Jurkat, Clone E6-1 (cell line): ENCODE measurements at places on chromosomes 1 and 21.
A peak's percentile ranks its signal among the peaks of the same experiment; 100 is the strongest.

DNA sequence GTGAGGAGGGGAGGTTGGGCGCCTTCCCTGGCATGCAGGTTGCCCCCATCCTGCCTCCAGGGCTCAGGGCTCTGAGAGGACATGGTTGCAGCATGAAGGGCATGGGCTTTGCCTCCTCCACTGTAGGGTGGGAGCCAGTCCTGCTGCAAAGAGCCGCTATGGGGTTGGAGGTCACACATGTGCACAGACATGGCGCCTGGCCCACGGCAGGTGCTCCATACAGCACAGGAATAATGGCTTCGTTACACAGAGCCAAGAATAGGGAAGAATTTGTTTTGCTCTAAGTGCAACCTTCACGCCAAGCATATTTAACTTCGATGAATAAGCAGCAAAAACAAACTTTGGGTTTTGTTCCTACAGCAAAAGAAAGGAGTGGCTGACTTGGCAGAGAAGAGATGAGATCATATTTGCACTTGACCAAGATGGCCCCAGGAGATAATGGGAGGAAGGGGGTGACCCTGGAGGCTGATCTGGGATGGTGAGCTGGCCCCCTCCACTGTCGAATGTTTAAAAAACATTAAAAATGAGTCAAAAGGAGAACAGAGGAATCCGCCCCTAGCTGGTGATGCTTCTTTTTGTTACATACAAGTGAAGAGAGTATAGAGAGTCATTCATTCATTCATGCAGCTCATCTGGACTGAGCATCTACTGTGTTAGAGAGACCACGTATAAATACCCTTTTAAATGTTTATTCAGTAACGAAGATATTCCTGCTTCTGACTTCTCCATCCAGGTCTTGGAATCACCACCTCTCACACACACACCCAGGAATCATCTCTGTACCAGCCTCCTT lies 12.4 kb upstream of the C2CD2 start:
- no peak for DNase-seq

DNA sequence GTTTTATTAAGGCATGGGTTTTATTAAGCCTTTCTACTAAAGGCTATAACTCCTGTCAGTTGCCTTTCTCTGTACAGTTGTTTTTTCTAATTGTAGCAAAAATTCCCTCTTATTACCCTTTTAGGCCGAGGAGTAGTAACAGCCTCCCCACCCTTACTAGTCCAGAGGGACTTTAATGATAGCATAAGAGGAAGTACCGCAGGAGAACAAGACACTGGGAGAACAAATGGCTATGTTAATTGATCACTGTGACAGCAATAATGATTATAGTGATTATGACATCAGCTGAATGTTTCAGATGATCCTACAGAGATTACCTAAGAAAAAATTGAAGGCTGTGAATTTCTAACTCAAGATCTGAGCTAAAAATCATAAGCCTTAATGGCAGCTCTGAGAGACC lies 383.0 kb upstream of the PTBP2 start:
- DNase-seq = no peak

DNA sequence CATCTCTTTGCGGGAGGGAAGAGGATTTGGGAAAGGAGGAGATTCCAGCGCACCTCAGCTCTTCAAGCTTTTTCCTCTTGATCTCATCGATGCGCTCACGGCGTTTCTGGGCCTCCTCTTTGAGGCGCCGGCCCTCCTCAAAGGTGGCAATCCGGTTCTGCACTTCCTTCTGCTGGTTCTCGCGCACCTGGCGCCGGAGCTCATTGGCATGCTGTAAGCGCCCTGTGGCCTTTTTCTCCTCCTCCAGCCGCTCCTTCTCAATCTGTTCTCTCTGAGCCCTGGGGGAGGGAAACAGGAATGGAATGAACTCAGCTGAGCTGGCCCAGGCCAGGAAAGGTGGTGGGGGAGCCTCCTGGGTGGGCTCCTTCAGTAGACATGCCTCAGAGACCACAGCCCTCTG lies 10.4 kb upstream of the VSIG8 start:
- DNase-seq = no peak

GRCh38 chr1:243475966-243476365 lies 220.1 kb downstream of the SDCCAG8 start:
- DNase-seq = no peak

- no peak for DNase-seq
Observed at GRCh38 chr1:27521861-27522431, 32.0 kb upstream of the WASF2 start.

GRCh38 chr1:6086762-6087376 lies 41.2 kb downstream of the KCNAB2 start:
- no peak for DNase-seq

GRCh38 chr1:59597420-59598119 lies 217.2 kb upstream of the HOOK1 start:
- DNase-seq = no peak

- DNase-seq = no peak
Observed at GRCh38 chr1:38858833-38859560, 575 bp downstream of the RRAGC start.

GRCh38 chr1:208219659-208220282 lies 24.4 kb downstream of the PLXNA2 start:
- no peak for DNase-seq

DNA sequence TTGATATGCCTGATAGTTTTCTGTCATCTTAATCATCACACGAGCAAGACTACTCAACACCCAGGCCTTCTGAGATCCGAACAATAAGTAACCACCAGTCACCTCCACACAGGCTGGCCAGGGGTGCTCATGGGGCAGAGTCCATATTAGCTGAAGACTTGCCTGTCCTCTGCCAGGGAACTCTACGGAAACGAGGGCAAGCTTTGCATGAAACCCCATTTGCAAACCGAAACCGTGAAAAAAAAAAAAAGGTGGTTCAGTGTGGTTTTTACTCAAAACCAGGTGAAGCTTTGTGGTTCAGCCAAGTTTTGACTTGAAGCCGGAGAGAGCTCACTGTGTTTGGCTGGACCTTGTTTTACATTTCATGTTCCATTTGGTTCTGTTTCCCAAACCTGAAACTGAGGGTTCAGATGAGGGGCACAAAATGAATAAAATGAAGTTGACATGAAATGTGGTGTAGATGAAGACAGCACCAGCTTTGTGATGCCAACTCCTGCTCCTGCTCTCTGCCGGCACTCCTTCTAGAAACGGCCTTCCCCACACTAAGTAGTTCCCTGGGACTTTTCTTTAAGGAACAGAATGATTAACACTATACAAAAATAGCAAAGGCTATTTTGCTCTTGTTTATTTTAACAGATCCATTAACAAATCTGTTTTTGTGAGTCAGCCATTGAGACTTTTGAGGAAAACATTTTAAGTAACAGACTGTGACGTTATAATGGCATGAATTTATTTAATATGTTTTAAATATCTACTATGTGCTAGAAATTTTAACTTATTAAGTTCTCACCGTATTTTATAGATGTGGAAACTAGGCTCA lies 74.7 kb downstream of the RUNX1 start:
- DNase-seq = peak; percentile 92

DNA sequence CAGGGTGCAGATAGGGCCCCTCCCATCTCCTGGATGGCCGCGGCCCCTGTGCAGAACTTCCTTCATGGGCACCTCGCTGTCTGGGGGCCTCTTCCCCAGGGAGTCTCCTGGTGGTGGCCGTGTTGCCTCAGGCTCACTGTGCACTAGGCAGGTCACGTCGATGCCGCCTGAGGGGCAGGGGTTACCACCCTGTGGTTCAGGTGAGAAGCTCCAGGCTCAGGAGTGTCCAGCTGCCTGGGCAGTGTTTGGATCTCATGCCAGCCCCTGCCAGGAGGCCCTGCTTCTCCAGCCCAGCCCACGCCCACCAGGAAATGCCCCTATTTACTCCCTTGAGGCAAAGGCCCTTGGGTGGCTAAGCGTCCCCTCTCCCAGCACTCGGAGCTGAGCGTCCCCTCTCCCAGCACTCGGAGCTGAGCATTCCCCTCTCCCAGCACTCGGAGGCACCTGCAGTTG lies 2.1 kb downstream of the ITGB2 start:
- no peak for DNase-seq

GRCh38 chr1:11862890-11863289 lies 4.1 kb upstream of the NPPB start:
- DNase-seq = no peak

DNA sequence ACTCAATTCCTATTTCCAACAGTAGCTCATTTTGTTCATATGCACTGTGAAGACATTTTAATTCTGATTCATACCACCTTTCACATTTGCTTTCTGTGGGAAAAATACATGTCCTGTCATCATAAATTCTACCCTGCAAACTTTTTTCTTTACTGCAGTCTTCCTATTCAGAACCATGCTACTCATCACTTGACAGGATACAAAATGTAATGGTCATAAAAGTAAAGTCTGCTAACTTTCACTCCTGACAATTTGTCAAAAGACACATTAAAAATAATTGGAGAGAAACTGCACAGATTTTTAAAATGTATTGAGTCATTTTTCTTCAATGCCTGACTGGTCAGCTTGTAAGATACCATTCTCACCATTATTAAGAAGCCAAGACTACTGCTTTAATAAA lies 1817.1 kb downstream of the BRINP3 start:
- DNase-seq = no peak

DNA sequence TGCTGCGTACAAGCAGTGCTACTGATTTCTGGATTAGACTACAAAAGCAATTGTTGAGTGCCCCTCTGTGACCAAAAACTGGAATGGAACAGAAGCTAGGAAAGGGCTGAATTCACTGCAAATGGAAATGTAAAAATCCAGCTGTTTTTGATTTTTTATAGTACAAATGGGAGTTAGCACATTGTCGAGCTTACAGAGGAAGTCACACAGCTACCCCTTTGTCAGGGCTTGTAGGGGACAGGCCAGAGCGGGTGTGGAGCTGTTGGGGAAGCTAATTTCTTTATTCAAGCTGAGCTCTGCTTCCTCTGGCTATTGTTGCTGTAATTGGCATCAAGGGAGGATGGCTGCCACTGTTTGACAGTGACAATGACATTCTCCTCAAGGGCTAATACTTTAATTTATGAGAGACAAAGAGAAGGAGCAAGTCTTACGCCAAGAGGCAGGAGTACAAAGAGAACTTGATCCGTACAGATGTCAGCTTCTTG lies 96.1 kb downstream of the SLC35F3 start:
- DNase-seq = no peak

DNA sequence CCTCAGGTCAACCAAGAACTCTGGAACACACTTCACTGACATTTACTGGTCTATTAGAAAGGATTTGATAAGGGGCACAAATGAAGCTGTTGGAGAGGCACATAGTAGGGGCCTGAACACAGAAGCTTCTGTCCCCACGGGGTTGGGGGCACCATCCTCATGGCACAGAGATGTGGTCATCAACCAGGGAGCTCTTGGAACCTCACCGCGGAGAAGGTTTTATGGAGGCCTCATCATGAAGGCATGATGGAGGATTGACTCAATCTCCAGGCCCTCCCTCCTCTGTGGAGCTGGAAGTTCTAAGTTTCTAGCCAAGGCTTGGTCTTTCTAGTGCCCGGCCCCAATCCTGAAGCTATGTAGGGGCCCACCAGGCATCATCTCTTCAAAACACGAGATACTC lies 23.6 kb downstream of the MX1 start:
- DNase-seq = no peak

DNA sequence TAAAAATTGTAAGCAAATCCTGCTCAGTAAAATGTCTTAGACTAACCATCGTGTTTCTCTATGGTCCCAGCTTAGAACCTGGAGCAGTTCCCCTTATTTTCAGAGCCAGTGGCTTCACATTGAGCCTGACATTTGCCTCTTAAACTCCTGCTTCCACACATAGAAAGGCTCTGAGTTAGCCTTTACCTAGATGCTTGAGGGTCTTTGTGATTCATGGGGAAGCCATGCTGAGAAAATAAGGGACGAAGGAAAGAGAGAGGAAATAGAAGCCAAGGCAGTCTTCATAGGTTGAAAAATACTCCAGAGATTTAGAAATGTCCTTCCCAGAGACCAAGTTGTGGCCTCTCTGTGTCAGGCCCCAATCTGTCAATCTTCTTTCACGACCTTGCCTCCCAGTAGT lies 16.1 kb upstream of the RBBP5 start:
- no peak for DNase-seq

DNA sequence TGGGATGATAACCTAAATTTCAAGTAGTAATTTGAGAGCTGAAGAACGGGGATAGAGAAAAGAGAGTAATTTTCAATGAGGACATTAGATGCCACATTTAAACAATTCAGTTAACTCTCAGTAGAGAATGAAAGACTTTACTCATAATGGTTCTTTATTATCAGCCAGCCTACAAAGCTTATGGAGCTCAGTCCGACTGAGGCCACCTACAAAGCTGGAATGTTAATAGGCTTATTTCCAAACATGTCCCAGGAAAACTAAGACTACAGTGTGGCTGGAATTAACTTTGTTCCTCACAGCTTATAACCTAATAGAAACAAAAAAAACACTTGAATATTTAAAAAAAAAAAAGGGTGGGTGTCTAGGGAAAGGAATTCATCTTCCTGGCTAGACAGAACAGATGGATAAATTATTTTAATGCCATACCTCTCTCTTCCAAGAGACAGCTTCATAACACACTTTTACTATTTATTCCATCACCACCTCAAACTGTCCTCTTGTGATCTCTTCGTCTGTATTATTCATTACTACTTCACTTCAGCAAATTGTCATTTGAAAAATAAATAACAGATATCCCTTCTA lies 9.8 kb downstream of the SLC19A2 start:
- no peak for DNase-seq

GRCh38 chr1:37828410-37829074 lies 20.5 kb upstream of the YRDC start:
- no peak for DNase-seq

DNA sequence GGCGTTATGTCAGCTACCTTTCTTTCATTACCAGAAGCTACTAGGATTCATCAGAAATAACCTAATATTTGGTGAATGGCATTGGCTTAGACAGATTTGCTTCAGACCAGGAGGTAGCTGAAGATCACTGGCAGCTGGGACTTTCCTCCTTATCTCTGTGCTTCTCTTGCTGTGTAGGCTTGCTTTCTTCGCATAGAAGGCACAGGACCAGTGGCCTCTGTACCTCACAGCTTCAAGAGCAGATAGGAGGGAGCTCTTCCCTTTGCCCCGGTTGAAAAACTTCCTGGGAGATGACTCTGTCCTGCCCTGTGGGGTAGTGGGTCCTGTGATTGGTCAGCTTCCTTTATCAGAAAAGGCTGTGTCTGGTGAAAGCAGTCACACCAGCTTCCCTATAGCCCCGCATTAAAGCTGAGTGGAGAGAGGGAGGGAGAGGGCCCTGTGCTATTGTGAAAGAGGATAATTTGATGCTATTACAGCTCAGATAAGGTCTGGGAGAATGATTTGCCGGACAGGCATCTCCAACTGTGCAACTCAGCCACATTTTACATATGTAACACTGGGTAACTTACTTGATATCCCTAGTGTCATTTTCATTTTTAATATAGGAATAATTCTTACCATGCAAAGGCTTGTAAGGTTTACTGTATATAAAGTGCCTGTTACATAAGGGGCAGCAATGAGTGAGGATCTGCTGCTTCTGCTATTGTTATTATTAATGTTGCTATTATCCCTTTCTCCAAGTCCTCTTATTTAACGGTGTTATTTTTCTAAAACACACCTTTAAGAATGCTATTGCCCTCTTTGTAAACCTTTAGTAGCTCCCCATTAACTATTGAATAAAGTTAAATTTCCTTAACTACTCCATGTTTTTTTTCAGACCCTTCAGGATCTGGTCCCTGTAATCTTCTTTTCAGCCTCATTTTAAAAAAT lies 31.6 kb downstream of the OSBPL9 start:
- no peak for DNase-seq

- DNase-seq = no peak
Observed at GRCh38 chr1:56484695-56485094, 94.7 kb downstream of the PLPP3 start.
